Activated naive CD4-positive, alpha-beta T cell treated with anti-CD3 and anti-CD28 coated beads, Interleukin-2, amount 50 U/mL, for 72 hours (primary cell): ENCODE measurements at places on chromosomes 1 and 21. TPM values are rescaled to one million over a fixed set of nuclear protein-coding genes. Genes with fewer than 3 reads are reported as not detected.

The LCE1B gene
- not detected for total RNA-seq

- peak; percentile 69 for DNase-seq
Measured at GRCh38 chr1:110155878-110156522, 5.7 kb downstream of the SLC6A17 start.

The TPR gene
- 175 TPM for total RNA-seq

GRCh38 chr1:230548357-230548756 is 93.9 kb upstream of the COG2 start:
- DNase-seq = no peak

- DNase-seq = no peak
Measured at GRCh38 chr1:200380589-200381021, 29.2 kb downstream of the ZNF281 start.

DNA sequence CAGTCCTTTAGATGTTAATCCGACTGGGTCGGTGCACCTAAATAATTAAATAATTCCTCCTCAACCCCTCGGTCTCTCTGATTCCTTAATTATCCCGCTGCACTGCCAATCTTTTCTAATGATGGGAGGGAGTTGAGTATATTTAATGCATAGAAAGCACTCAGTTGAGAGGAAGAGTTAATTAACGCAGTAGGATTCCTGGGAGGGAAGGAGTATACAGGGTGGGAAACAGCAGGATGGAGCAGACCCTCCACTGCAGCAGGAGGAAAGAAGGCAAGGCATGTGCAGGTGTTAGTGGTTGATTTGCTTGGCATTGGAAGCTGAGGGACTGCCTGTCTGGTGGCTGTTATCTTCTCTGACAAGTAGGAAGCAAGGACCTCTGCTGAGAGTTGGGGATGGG is 9.9 kb upstream of the REN start:
- no peak for DNase-seq

DNA sequence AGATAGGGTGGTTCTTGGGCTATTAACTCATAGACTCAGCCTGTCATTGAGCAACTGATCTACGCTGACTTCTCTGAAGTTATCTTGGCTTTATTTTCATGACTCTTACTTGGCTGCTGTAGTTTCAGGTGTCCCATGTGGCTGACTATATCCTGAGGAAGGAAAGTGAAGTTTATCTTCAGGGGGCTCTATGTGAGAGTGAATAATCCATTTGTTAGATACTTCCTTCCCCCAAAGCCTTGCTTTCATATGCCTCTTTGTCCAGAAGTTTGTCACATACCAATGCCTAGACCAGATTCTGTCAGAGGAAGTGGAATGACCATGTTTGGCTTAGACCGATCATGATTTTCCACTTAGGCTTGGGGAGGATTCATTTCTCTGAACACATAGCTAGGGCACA is 27.9 kb upstream of the C1orf87 start:
- no peak for DNase-seq

The SLC44A5 gene
- total RNA-seq = 0.07 TPM

DNA sequence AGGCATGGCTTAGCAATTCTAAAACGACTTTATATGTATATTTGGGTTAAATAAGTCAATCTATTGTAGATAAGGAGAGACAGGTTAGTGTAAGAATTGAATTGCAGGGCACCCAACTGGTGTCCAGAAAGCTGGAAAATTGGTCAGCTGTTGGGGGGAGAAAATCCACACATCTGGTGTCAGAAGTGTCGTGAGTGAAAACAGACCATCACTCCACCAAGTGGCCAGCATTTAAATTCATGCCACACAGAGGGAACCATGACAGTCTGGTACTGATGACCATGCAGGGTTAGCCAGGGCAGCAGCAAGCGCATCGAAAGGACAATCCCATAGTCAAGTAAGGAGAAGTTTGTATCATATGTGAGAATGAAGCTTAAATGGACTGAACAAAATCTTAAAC is 11.7 kb downstream of the LAX1 start:
- DNase-seq = no peak

The MEX3A gene
- total RNA-seq = 0.49 TPM

The DAB1 gene
- total RNA-seq = 0.14 TPM

The RGS13 gene
- not detected for total RNA-seq

The DENND2C gene
- 2.3 TPM for total RNA-seq
